ENCODE measurements at places on chromosomes 12 and 14.

DNA sequence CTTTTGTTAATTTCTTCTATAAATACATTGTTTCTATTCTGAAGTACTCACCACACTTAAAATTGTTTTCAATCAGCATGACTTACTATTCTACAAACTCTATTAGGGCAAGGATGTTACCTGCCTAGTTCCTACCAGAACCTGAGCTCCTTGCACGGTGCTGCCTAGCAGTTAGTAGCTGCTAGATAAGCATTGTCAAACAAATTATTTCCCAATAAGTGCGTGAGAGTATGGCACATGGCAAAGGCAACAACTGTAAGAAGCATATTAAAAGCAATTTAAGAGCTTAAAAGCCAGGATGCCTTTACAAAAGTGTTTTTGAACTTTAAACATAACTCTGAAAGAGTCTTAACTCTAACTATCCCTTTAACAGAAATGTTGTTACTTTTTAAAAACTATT lies 8.2 kb upstream of the LYZ start:
- no peak for DNase-seq

DNA sequence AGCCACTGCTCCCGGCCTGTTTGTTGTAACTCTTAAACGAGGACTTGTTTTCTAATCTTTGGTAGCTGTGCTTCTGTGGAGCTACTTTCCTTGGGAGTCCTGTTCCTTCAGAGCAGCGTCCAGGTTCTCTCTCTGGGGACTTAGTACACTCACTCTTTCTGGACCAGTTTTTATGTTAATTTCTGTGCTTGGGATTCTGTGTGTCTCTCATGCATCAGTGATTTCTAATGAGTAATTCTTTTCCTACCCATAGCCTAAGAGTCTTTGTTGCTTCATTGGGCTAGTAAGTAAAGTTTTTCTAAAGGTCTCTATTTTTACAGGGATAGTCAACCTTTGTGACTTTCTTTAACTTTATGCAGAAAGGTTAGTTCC lies 289.3 kb downstream of the FBXL14 start:
- no peak for DNase-seq

- DNase-seq, result no peak
Observed at GRCh38 chr12:10559244-10559643, 53.6 kb downstream of the EIF2S3B start.

GRCh38 chr14:36438883-36439282 lies 81.1 kb downstream of the NKX2-1 start:
- no peak for DNase-seq

- no peak for DNase-seq
Observed at GRCh38 chr12:126807312-126807865, 1459.6 kb upstream of the TMEM132C start.

DNA sequence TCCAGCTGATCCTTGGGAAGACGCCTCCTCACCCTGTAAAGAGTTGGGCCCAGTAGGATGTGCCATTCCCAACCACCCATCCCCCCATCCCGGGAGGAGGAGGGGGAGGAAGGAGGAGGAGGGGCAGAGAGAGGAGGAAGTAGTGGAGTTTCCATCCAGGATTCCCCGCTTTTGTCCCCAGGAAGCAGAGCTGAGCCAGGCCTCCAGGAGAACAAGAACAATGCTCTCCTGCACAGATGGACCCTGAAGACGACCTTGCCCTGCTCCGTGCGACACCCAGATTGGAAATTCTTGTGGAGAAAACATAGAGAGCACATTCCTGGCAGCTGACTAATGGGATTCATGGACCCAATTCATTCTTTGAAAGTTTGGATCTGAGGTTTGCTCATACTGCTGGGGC lies 132.3 kb upstream of the CRY1 start:
- no peak for DNase-seq

- DNase-seq, result no peak
Observed at GRCh38 chr12:29763301-29763683, 20.4 kb downstream of the TMTC1 start.

- DNase-seq, result no peak
Observed at GRCh38 chr12:54932038-54932437, 52.5 kb downstream of the TESPA1 start.

DNA sequence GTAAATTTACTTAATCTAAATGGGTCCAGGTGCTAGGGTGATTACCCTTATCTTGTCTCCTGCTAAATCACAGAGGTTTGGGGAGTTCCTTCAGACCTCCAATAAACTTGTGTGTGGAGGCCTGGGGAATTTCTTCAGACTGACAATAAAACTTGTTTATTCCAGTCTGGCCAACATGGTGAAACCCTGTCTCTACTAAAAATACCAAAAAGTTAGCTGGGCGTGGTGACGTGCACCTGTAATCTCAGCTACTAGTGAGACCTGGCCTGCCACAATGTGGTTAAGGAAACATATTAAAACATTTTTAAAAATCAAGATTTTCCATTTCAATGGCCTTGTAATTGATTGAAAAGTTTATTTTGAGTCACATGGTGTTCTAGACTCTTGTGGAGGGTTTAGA lies 126.9 kb upstream of the FGD4 start:
- no peak for DNase-seq

DNA sequence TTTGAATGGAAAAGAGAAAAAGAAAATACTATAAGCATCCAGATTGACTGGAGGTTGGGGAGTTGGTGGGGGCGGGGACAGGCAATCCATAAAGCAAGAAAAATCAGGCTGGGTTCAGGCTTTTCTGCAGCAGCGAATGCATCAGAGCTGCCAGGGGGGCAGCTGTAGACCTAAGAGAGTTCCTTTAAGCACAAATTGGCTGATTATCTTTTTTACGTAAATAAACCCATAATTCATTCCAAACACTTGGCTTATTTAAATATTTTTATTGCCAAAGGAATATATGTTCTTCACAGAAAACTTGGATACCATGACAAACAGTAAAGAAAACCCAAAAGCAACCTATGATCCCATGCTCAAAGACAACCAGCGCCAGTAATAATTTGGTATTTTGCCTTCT lies 10.2 kb downstream of the BDKRB2 start:
- DNase-seq, result no peak

- DNase-seq, result no peak
Observed at GRCh38 chr14:21343035-21343794, 40.6 kb downstream of the SUPT16H start.

DNA sequence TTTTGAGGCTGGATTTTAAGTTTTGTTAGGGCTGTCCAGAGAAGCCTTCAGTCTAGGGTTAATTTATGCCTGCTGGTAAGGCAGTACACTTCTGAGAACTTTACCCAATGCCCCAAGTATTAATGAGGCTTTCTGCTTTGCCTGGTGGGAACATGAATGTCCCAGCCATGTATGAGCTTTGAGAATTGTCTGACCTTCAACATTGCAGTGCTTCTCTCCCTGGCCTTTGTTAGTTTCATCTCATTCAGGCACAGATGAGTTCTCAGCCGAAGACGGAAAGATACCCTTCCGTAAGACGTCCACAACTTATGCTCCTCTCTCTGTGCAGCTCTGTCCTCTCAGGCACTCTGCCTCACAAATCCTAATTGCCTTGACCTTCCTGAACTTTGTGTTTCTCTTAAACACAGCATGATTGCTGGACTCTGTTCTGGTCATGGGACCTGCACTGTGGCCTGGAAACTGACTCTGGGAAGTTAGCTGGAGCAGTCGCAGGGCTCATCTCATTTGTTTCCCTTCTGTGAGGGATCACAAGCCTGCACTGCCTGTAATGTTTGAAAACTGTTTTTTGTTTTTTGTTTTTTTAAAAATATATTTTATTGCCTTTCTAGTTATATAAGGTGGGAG lies 15.7 kb downstream of the CHPT1 start:
- no peak for DNase-seq

DNA sequence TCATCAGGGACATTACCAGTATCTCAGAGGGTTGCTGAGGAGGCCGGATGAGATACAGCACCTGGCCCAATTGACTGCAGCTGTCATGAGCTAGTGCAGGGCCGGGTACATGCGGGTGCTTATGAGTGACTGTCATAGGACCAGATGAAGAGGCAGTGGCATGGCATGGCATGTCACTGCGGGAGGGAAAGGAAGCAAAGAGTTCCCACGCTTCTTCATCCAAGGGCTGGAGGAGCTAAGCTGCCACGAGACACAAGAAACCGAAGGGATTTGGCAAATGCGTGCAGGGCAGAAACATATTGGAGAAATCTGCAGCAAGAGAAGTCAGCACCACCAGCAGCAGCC lies 10.7 kb upstream of the GPX2 start:
- no peak for DNase-seq

GRCh38 chr12:80935111-80935510 lies 2.6 kb downstream of the LIN7A start:
- no peak for DNase-seq

GRCh38 chr12:24404086-24404815 lies 454.8 kb upstream of the SOX5 start:
- no peak for DNase-seq

DNA sequence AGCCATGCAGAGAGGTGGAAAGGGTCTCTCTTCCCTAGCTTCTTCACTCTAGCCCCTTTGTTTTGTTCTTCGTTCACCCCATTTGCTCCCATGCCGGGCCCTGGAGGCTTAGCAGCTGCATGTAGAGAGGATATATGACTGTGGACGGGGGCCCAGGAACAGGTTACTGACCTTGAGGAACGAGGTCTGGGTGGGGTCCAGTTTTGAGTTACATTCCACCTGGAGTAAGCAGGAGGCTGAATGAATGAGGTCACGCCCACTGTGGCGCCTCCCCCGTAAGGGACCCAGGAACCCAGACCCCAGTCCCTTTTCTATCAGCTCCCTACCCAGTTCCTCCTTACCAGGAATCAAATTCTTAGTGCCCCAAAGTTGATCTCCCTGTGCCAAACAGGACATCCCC lies 6.6 kb downstream of the NDRG2 start:
- no peak for DNase-seq

DNA sequence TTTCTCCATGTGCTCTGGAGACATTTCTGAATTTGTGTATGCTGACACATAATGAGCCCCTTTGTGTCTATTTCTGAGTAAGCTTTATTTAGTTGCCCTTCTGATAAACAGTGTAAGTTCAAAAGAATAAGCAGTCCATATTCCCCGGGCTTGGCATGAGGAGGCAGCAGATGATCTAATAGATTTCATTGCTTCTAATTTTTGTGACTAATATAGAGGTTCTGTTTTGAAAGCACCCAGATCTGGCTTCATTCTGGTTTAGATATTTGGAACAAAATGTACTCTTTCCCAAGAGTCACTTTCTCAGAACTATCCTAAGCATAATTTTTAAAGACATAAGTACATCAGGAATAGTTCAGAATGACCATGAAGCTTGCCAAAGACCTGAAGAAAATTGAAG lies 290.9 kb downstream of the BTG1 start:
- no peak for DNase-seq

DNA sequence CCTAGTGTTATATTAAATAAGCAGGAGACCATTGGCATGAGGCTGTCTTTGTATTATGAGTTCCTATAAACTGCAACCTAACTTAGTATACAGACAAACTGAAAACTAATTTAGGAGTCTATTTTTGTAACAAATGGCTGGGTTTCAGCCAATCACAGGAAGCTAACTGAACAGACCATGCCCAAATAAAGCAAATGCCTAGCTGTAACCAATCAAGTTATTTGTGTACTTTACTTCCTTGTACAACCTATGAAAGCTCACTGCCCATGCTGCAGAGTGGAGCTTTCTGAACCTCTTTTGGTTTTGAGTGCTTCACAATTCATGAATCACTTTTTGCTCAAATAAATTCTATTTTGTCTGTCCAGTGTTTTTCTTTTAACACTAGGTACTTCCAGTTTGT lies 41.6 kb downstream of the GUCY2C start:
- no peak for DNase-seq

DNA sequence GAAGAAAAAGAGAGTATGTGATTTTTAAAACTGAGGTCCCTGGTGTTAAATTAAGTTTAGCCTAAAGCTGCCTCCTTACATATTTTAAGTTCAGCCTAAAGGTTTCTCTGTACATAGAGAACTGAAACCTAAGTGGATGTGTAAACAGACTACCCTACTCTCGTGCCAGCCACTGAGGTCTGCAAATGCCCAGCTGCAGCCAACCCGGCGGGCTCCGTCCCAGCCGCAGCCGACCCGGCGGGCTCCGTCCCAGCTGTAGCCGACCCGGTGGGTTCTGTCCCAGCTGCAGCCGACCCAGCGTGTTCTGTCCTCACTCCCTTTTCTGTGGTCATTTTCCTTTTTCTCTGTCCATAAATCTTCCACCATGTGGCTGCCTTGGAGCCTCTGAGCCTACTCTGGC lies 97.2 kb upstream of the SFSWAP start:
- no peak for DNase-seq

DNA sequence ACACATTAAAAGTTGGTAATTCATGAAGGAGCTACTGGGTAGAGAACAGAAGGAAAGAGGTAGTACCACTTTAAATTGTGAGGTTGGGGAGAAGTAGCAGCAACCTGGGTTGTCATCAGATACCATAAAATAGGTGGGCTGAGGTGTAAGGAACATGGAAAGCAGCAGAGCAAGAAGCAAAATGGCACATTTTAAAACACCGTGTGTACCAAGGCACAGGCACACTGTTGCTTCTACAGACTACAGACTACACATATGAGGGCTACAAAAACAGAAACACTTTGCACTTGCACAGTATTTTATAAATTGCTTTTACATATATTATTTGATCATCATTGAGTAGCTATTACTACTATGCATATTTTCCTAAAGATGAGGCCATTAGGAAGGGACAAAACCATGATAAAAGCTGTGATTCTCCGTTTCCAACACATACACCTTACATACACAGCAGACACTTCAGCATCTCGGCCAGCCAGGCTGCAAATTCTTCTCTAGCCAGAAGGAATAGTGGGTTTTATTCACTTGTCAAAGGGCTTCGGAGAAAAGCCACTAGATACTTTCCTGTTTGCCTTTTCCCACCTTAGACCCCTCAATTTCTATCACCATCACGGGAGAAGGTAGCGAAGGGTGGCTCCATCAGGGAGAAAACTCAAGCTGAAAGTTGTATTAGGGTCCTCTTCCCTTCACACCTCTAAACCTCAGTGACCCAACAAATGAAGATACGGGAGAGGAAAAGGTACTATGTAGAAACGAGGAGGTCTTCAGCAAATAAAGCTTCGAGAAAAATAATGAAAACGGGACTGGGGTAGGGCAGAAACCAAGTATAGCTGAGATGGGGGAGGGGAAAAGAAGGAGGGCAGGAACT lies 1.6 kb downstream of the PYM1 start:
- no peak for DNase-seq

DNA sequence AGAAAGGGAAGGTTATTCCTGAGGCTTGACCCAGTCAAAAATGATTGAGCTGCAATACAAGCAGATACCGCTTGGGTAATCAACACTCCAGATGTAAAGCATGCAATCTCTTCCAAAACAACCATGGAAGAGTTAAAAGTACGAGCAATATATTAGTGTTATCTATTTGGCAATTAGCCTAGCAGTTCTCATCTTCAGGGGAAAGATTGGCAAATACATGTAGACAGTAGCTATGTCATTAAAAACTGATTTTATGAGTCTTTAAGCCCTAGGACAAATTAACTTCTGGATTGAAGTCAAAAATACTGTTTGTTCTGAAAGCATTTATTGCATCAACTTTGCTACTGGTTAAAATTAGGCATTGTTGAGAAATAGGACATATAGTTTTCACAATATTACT lies 9.3 kb upstream of the GYS2 start:
- no peak for DNase-seq

Measured in stimulated activated CD4-positive, alpha-beta T cell treated with anti-CD3 and anti-CD28 coated beads, Interleukin-1b, Interleukin-23, amount 100 ng/mL, for 4 hours (primary cell).